ENCODE measurements at places on chromosomes 6 and 20.

DNA sequence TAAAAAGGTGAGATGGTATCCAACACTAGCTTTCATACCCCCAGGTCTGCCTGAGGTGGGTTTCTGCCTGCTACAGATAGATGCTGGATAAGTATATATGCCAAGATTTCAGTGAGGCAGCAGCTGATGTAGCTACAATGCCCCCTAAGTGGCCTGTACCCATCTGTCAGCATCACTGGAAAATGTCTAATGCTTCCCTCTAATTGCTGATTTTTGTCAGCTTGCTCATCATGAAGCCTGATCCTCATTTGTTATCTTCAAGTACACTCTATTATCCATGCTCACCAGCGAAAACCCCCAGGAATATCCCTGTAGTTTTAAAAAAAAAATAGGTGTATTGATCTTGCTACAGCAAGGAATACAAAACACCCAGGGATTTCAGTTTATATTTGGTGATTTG, 32.2 kb downstream of the OPRM1 start:
- no peak for DNase-seq

GRCh38 chr6:113458368-113459010, 398.7 kb upstream of the MARCKS start:
- no peak for DNase-seq

- DNase-seq: no peak
Measured at GRCh38 chr6:109118871-109119354, 23.6 kb downstream of the CEP57L1 start.

GRCh38 chr6:91580635-91581034, 993.8 kb upstream of the MAP3K7 start:
- DNase-seq: no peak

GRCh38 chr6:89500611-89501010, 67.7 kb downstream of the ANKRD6 start:
- DNase-seq: no peak

- no peak for DNase-seq
Measured at GRCh38 chr20:36180323-36180722, 25.8 kb downstream of the EPB41L1 start.

- no peak for DNase-seq
Measured at GRCh38 chr6:109478222-109478805, 4.7 kb downstream of the ZBTB24 start.

Data from CD4-positive, alpha-beta T cell treated with Interleukin-4 for 4 hours (primary cell).